ENCODE measurements at places on chromosomes 2 and 18.

- peak; percentile 13 for DNase-seq
These were observed 390.9 kb downstream of the NBAS start for GRCh38 chr2:15170070-15170775.

- no peak for DNase-seq
These were observed 186.1 kb upstream of the RAB12 start for GRCh38 chr18:8423051-8423557.

- DNase-seq: no peak
These were observed 475.8 kb downstream of the ZNF804A start for GRCh38 chr2:185074156-185074555.

DNA sequence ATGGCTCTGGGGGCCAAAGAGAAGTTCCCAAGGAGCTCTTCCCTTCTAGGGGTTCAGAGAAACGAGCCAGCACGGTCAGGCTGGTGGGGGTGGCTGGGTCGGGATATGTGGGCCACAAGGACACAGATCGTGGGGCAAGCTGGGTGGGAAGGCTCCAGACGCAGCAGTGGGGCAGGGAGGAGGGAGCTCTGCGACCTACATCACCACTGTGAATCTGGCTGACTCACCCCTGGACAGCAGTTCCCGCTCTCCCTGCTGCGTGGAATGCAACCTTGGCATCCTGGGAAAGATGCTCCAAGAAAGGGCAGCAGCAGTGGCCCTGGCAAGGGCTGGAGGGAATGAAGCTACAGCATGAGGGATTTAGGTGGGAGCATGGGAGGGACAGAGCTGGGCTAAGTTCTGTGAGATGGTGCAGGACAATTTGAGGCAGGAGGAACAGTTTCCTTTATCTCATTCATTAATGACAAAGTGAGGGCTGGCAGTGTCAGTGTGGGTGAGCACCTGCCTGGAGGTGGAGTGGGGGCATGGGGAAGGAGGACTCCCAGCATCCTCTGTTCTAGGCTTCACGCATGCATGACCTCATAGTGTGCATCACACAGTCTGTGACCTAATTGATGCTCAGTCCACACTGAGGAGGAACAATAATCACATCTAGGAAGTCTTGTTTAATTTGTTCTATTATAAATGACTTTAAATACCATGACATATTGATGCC is 25.0 kb downstream of the CELF4 start:
- DNase-seq: no peak

- no peak for DNase-seq
These were observed 5.5 kb downstream of the BOK start for GRCh38 chr2:241563981-241564595.

- no peak for DNase-seq
These were observed 19.9 kb upstream of the SCYGR1 start for GRCh38 chr2:227407591-227408151.

DNA sequence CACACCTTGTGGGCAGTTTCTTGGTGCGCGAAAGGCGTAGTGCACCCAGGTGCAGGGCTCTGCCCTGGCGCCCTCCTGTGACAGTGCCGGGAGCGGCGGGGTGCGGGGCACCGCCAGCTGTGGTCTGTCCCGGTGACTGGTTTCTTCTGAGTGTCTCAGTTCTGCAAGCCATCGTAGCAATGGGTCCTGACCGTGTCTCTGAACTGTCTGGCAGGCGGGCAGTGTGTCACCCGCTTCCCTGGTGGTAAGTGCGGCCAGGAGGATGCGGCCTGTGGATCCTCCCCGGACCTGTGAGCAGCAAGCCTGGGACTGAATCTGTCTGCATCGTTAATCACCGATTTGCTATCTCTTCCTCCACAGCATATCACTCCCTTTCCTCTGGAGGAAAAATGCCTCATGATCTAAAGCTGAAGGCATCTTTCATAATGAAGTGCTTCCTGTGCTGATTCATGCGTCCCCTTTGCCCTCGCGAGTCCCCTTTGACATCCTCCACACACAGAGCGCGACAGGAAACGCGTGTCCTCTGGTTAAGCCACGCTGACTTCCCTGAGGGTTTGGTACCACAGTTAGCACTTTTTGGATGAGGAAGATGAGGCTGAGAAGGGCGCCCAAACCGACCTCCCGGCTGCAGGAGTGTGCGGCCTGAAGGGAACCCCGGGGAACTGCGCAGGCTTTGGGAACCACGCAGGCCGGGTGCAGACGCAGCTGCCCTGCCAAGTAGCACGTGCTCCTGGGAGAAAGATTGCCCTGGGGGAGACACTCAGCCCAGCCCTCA is 416.0 kb upstream of the HS6ST1 start:
- no peak for DNase-seq

DNA sequence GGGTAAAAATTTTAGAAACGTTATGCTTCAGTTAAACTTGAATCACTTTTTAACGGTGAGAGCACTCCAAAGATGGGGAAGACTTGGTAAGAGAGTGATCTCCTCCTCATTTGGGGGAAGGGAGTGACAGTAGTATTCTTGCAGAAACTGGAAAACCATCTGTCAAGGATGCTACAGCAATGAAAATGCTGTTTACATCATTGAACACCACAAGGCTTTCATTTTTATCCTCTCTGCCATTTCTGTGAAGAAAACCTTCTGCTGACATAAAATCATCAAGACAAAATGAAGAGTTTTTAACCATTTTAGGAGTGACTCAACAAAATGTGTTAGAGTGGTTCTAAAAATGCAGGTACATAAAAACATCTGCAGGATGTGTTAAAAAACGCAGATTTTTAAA is 38.1 kb downstream of the CDH2 start:
- no peak for DNase-seq

- DNase-seq: peak; percentile 63
These were observed 77.4 kb downstream of the DCDC2C start for GRCh38 chr2:3780477-3781402.

GRCh38 chr2:179410552-179411356 is 146.1 kb upstream of the SESTD1 start:
- DNase-seq: peak; percentile 47

- no peak for DNase-seq
These were observed 2.3 kb upstream of the BCL11A start for GRCh38 chr2:60555783-60556139.

DNA sequence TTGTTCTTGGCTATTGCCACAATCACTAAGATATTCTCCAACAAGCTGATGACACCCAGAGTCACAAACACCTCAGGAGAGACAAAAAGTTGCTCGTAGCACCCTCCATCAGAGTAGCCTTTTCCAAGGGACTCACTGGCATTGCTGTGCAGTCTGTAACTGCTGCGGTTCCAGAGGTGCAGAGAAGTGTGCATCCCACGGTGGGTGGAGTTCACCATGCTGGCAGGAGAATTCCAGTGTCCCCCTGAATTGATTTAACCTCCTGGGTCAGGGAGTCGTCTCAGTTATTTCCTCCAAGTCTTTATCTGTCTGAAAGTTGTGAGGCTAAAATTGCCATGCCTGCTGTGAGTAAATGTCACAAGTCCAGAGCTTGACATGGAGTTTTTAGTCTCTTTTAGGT is 443 bp downstream of the MC4R start:
- no peak for DNase-seq

DNA sequence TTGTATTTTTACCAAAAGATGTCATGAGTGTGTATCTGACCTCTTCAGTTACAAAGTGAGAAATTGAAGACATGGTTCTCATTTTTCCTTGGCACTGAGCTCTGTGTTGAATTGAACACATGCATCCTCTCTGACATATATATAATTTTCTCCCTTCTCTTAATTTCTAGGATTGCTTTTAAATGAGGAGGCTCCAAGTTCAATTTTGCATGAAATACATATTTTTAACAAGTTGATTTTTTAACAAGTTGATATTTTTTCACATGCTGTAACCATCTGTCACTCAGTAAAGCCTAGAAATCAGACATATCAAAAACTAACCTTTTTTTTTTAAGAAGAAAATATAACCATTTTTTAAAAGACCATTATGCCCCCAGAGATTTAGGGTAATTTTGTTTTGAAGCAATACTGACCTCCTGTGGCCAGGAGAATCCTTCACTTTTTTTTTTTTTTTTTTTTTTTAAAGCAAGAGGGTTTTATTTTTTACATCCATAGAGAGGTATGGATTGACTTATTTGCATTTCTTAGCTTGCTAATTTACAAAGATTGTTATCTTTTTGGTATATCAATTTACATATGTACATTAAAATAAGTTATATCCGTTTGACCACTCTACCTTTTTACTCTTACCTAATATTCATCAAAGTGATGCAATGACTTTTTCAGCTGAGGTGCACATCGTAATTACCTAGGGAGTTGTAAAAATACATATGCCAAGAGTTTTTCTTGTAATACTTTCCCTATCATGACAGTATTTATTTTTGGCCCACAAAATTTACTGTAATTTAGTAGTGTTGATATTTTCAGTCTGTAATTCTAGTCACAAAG is 161.8 kb downstream of the SOCS6 start:
- DNase-seq: no peak

GRCh38 chr2:225463449-225463848 is 63.9 kb downstream of the NYAP2 start:
- DNase-seq: no peak

DNA sequence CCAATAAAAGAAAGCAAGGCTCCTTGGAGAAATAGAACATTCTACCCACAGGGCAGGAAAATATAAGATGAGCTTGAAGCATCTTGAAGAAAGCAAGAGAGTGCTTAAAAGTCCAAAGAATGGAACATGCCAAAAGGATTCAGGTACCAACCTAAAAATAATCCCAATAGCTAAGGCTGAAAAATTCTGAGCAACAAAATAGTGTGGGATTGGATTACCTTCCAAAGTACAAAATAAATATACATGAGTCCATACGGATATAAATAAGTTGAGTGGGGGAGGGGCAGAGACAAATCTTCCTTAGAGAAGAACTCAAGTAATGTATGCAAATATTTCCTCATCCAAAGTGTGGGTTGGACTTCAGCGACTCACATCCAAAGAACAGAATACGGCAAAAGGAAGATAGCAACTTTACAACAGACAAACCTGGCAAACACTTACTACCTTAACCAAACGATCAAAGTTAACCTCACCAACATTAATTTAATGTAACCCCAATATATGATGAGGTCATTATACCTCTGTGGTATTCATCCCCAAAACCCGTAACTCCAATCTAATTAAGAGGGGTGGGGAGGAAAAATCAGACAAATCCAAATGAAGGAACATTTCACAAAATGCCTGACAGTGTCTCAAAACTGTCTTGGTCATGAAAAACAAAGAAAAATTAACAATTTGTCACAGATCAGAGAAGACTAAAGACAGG is 26.9 kb downstream of the MEMO1 start:
- no peak for DNase-seq

DNA sequence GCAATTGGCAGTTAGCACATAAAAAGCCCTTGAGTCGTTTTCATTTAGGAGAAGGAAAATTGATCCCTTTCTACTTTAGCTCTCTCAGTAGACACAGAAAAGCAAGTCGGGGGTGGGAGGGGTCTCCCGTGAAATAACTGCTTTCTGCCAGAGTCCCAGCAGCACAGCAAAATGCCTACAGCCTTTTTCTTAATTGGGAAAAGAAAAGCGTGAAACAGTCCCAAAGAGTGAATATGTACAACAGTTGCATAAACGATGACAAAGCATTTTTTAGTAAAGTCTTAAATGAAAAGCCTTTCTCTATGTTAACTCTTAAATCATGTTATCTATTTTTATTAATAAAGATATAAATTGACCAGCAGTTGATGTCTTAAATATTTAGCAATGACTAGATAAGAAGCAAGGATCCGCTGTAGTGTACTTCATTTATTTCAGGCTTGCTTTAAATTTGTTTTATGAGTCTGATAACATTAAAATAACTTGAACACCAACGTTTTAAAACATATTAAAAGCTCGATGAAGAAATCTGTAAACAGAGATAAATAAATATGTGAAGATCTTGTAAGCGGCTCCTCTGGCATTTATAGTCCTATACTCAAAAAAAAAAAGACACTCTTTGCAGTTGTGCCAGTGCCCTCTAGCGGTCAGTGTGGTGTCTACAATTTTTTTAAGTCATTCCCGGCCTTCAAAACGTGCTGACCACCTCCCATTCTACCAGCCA is 42.3 kb upstream of the ATIC start:
- DNase-seq: peak; percentile 73

DNA sequence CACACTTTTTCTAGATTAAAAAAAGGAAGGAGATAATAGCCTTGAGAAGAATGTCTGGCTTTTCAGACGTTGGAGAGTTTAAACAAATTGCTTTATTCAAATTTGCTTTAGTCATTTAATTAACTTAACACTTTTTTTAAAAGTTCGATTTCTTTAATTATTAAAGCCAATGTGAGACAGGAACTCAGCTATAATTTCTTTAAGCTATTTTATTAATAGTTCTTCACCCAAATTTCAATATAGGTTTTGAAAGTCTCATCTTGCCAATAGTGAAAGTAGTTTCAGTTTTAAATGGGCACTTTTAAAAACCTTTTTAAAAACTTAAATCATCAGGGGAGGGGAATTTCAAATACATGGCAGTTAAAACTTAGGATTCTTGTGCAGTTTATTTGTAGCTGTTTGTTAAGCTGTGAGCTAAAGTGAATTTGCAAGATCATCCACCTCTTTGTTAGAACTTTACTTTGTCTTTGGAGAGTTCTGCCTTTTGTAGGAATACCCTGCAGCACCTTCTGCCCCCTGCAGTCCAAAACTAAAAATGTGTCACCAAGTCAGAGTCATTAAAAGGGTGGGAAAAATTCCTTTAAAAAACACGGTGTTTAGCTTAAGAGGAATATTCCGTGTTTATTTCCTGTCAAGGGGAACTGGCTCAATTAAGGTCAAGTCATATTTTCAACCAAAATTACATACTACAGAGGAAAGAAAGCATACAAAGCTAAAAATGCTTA is 4.6 kb downstream of the TGIF1 start:
- DNase-seq: peak; percentile 47

- peak; percentile 46 for DNase-seq
These were observed 27.9 kb upstream of the PTMA start for GRCh38 chr2:231680285-231680991.

GRCh38 chr2:221572821-221573429 is 821 bp upstream of the EPHA4 start:
- DNase-seq: peak; percentile 23

GRCh38 chr2:71244302-71244660 is 17.4 kb upstream of the PAIP2B start:
- DNase-seq: no peak

- no peak for DNase-seq
These were observed 32.7 kb downstream of the COX7A2L start for GRCh38 chr2:42328148-42328833.

GRCh38 chr2:176637486-176638166 is 368.4 kb downstream of the MTX2 start:
- DNase-seq: peak; percentile 56

- no peak for DNase-seq
These were observed 43.2 kb downstream of the PDE11A start for GRCh38 chr2:178029342-178029741.

- DNase-seq: no peak
These were observed 69.9 kb downstream of the TMEM247 start for GRCh38 chr2:46549166-46549844.

DNA sequence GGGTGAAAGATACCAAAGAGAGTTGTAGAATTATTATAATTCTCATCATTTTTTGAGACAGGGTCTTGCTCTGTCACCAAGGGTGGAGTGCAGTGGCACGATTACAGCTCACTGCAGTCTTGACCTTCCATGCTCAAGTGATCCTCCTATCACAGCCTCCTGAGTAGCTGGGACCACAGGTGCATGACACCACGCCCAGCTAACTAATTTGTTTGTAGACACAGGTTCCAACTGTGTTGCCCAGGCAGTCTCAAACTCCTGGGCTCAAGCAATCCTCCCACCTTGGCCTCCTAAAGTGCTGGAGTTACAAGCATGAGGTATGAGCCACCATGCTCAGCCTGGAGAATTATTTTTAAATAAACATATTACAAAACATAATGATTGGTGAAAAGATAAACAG is 92.8 kb upstream of the MSH6 start:
- no peak for DNase-seq
